ENCODE measurements at places on chromosomes 1 and 21.

GRCh38 chr1:86950712-86951419, 36.4 kb downstream of the HS2ST1 start:
- DNase-seq: no peak

GRCh38 chr1:207334337-207334736, 12.9 kb downstream of the CD55 start:
- no peak for DNase-seq

DNA sequence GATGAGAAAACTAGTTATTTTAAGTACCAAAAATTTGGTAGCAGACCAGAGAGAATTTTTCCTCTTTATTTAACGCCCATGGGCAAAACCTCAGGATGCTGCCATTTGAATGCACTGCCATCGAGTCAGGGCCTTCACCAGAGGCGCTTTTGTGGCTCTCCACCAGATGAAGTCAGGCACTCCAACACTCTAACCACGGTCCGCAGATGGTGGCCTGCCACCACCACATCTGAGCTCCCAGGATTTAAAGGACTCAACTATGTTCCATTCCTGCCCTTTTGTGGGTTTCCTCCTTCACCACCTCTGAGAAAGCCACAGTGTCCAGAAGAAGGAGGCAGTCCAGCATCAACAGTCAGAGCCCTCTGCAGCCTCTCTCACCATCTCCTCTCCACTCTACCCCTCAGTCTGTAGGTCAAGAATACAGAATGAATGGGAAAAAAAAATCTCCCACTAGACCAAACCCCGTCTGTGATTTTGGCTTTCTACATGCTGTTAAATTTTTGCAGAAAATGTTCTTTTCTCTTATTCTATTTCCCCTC, 647.4 kb downstream of the USP25 start:
- DNase-seq: no peak

DNA sequence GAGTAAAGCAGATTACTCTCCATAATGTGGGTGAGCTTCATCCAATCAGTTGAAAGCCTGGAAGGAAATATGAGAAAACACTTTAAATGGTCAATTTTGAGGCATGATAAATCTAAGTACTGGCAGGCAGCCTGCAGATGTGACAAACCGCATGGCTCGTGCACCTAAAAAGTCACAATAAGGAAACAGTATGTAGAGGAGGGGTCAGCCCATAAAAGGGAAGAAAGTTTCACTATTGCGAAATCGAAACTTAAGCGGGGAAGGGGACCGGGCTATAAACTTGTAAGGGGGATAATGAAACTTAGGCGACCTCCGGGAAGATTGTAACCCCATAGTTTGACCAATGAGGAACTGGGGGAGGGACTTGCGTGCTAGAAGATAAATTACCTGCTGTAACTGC, 109.8 kb downstream of the PLPPR4 start:
- no peak for DNase-seq

- no peak for DNase-seq
Measured at GRCh38 chr1:156194300-156194652, 372 bp downstream of the SLC25A44 start.

GRCh38 chr1:232179896-232180778, 449.8 kb downstream of the SIPA1L2 start:
- DNase-seq: no peak

- DNase-seq: no peak
Measured at GRCh38 chr21:35438643-35439404, 389.7 kb upstream of the RUNX1 start.

- DNase-seq: no peak
Measured at GRCh38 chr1:43625063-43625780, 24.7 kb upstream of the KDM4A start.

GRCh38 chr1:156704930-156705320, 458 bp downstream of the CRABP2 start:
- no peak for DNase-seq

GRCh38 chr21:32545948-32546441, 39.3 kb downstream of the TCP10L start:
- DNase-seq: no peak

DNA sequence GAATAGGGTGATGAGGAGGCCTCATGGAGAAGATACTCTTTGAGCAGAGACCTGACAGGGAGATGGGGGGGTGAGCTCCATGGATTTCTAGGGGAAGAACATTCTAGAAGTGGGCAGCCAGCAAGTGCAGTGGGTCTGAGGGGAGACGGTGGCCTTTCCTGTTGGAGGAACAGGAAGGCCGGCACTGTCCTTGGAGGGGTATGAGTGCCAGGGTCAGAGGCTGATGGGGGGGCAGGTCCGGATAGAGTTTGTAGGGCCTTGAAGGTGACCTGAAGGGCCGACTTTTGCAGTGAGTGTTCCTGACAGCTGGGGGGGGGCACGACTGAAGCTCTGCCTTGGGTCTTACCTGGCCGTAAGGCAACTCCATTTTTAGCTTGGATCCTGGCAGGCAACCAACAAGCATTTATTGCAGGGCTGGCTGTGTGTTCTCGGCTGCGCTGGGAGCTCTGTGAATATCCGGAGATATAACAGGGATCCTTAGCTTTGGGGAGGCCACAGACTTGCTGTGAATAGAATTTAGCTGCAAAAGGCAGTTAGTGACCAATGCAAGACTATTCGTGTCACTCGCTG, 130.6 kb downstream of the MRPS6 start:
- no peak for DNase-seq

DNA sequence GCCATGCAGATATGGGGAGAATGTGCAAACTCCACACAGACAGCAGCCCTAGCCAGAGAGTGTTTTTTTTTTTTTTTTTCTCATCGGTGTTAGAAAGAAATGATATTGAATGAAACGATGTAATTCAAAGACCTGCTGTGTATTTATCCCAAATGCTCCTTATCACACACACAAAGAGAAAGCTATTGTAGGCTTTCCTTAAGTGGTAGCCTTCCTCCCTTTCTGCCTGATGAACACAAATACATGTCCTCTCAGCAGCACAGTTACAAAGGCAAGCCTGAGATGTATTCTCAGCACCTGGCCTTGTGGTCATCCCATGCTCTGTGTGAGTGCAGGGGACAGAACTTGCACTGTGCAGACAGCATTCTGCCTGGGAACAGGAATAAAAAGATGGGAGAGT, 93.8 kb downstream of the PLPPR5 start:
- DNase-seq: no peak

- DNase-seq: no peak
Measured at GRCh38 chr1:61864489-61864888, 122.2 kb downstream of the PATJ start.

DNA sequence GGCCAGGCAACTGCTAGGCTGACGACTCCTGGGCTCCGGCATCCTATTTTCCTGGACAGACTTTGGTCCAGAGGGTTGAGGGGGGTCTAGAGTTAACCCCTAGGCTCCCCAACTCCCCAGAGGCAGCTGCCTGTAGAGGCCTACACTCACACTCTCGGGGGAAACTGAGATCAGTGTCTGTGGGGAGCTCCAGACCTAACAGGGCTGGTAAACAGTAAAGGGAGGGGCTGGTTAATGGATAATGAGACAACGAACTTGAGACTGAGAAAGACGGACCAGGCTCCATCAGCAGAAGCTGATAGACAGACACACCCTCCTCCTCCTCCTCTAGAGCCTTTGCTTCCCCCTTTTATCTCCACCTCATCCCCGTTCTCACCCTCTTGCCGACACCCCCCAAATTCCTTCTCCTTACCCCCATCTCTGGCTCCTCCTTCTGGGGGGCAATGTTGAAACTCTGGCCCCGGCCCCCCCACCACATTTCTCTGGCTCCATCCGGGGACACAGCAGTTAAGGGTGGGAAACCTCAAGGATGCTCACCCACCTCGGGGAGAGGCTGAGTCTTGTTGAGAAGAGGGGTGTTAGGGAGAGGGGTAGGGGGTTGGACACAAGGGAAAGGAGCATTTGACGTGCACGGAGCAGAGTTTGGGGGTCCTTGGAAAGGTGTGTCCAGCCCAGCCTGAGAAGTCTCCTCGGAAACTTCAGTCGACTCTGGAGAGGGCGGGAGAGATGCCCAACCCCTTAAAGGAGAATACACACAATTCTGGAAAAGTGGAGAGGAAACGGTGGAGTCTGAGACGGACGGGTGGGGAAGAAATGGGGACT, at the start of gene MTMR11:
TSS of gene MTMR11 (minus strand) at position 710 of the 822 bp plus-strand sequence. CDS start at position 478, 232 bp downstream.
- DNase-seq: no peak

DNA sequence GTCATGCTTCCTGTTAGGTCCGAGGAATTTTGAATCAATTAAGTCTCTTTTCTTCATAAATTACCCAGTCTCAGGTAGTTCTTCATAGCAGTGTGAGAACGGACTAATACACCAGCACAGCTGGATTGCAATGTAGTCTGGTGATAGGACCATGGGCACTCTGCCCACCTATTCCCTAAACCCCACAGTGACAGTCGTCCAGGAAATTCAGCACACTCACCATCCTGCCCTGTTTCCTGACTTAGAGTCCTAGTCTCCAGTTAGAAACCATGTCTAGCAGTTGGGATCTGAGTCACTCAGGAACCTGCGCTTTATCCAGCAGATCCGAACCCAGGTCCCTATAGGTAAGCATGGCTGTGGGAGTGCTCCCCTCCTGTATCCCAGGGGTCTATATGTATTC, 149.3 kb upstream of the TNR start:
- no peak for DNase-seq

DNA sequence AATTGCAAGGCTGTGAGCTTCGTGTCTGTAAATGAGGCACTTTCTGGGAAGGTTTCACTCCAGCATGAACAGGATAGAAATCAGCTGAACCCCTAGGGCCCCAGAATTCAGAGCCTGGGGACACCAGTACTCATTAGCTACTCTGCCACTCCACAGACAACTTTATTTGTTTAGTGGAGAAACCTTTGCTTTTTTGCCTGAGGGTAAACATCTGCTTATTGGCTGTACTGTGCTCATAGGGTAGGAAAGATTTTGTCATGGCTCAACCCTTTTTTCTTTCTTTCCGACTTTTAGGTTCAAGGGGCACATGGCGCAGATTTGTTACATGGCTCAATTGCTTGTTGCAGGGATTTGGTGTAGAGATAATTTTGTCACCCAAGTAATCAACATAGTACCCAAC, 138.4 kb upstream of the BACE2 start:
- no peak for DNase-seq

DNA sequence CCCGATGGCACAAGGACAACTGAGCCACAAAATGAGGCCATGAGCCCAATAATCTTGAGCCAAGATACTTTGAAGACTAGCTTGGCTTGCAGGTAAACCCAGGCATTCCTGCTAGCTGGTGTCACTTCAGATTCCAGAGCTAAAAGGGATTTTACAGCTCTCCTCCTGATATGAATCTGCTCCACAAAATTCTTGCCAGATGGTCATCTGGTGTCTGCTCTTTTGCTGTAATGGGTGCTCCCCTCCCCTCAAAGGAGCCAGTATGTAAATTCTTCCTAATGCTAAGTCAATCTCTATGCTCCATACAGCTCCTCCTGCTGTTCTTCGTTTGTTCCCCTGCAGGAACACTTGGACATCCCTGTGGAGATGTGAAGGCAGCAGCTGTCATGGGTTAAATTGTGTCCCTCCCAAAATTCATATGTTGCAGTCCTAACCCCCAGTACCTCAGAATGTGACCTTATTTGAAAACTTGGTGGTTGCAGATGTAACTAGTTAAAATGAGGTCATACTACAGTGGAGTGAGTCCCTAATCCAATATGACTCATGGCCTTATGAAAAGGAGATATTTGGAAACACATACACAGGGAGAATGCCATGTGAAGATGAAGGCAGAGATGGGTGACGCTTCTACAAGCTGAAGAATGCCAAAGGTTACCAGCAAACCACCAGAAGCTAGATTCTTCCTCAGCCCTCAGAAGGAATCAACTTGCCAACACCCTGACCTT, 180.6 kb upstream of the PALMD start:
- no peak for DNase-seq

GRCh38 chr1:188582911-188583532, 1754.3 kb downstream of the PLA2G4A start:
- no peak for DNase-seq

DNA sequence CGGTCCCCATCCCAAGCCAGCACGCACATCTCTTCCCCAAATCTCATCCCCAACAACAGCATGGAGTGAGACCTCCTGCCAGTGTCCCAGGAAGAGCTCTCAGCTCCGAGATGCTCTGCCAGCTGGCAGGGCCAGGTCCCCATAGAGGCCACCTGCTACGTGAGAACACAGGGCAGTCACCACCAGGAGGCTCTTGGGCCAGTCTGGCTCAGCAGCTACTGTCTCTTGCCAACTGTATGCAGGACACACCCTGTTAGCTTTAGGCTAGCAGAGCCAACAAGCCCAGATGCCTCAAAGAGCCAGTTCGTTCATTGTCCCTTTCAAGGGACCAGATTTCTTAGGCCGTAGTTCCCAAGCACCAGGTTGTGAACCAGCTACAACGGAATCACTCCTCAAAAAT, 36.9 kb downstream of the FBXO2 start:
- no peak for DNase-seq

DNA sequence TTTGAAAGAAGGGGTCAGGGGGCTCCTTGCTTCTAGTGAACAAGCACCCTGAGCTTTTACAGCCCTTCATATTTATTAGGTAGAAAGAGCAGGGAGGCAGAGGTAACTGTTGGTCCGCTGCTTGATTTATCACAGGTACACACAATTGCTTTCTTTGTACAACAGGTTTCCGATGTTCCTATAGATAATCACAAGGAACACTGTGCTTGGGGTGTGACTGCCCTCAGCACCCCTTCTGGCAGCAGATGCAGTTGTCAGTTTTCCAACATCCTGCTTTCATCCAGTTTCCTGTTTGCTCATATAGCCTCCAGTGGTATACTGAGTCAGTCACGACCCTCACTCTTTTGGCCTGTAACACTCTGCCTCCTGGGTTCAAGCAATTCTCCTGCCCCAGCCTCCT, 40.6 kb downstream of the SCP2 start:
- no peak for DNase-seq

DNA sequence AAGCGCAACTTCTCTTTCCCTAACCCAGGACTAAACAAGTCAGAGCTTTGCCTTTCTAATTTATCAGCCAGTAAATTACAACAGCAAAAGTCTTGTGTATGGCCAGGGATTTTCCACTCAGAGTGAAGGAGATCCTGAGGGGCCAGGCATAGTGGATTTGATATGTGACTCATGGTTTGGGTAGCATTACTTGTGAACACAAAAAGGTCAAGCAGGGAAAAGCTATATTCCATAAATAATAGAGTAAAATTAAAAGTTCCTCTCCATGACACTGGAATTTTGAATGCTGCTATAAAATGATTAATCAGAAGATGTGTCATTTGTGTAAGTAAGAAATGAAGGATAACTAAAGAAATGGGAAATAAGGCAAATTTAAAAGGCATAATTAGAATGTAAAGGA, 284.8 kb downstream of the HLX start:
- no peak for DNase-seq

Data from T-cell (primary cell).